A673 (cell line): ENCODE measurements at places on chromosomes 16 and 17.

DNA sequence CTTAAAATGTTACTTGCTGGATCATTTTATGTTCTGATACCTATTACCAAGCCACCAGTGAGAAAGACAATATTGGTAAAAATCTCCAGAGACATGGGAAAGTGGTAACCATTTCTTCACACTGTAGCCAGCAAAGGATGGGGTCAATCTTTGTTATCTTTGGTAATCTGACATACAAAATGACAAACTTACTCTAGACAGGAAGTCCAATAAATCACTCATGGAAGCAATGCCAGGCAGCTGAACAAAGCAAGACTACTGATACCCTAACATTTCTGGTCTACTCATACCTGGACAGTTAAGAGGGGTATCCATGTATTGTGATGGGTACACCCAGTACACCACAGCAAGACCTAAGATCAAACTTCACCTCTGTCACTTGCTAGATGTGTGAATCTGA is 19.0 kb downstream of the GRB2 start:
- no peak for DNase-seq

DNA sequence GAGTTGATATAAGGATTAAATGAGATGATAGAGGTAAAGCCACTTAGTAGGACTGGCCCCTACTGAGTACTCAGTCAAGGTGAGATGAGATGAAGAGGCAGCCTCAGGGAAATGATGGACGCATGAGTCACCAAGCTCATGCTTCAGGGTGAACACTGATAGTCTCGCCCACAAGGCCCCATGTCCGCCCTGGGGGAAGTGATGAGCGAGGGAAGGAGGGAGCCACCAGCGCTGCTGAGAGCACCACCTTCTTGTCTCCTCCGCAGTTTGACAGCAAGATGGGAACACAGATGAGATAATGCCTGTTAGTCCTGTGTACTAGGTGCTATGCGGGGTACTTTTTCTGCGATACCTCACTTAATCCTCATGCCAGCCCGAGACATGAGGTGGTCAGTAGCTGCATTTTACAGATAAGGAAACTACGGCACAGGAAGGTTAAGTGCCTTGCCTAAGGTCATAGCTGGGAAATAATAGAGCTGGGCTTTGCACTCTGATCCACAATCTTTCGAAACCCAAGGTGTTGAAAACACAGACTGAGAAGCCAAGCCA is 383.0 kb downstream of the CPPED1 start:
- DNase-seq, result no peak

GRCh38 chr17:59506894-59507726 is 58.3 kb upstream of the DHX40 start:
- DNase-seq, result no peak

- DNase-seq, result no peak
Measured at GRCh38 chr17:79742951-79743476, 12.3 kb downstream of the ENPP7 start.

DNA sequence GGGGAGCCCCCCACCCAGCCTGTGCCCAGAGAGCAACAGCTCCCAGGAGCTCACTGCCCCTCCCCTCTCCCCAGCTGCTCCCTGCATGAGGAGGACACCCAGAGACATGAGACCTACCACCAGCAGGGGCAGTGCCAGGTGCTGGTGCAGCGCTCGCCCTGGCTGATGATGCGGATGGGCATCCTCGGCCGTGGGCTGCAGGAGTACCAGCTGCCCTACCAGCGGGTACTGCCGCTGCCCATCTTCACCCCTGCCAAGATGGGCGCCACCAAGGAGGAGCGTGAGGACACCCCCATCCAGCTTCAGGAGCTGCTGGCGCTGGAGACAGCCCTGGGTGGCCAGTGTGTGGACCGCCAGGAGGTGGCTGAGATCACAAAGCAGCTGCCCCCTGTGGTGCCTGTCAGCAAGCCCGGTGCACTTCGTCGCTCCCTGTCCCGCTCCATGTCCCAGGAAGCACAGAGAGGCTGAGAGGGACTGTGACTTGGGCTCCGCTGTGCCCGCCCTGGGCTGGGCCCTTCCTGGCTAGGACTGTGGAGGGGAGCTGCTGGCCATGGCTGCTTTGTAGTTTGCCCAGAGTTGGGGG is 584 bp downstream of the TCAP start:
- DNase-seq, result no peak
